Astrocyte of the spinal cord (primary cell): ENCODE measurements at places on chromosomes 2 and 18.
A peak's percentile ranks its signal among the peaks of the same experiment; 100 is the strongest.

DNA sequence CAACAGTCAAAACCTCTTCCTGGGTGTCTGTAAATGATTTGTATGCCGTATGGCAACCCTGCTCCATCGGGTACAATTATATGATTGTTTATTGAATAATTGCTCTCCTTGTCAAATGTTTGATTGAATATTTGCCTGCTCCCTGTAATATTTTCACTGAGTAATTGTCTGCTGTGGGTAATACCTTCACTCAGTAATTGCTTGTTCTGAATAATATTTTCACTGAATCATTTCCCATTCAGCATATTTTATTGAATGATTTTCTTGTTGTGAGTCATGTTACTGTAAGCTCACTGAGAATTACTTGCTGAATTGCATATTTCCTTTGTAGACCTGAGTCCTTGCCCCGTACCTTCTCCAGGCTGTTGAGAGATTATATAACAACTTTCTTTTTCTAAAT lies 535.2 kb downstream of the METTL4 start:
- peak; percentile 28 for DNase-seq

DNA sequence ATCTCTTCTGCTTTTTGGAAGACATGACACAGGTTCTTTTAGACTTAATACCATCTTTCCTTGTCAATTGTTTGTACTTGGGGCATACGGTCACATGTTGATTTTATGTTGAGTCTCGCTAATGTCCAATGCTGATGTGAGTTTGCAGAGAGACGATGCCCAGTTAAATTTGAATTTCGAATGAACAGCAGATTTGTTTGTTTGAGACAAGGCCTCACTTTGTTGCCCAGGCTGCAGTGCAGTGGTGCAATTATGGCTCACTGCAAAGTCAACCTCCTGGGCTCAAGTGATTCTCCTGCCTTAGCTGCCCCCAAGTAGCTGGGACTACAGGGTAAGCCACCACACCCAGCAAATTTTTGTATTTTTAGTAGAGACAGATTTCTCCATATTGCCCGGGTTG lies 473.5 kb downstream of the RIT2 start:
- no peak for DNase-seq

GRCh38 chr18:67969458-67969857 lies 452.9 kb upstream of the DSEL start:
- DNase-seq, result no peak

- no peak for DNase-seq
These were observed 58.2 kb upstream of the HDAC4 start for GRCh38 chr2:239459056-239459455.

- peak; percentile 89 for DNase-seq
These were observed 1.1 kb upstream of the PGAP1 start for GRCh38 chr2:196927376-196928225.

- no peak for DNase-seq
These were observed 11.3 kb upstream of the KCNS3 start for GRCh38 chr2:17867133-17867532.

DNA sequence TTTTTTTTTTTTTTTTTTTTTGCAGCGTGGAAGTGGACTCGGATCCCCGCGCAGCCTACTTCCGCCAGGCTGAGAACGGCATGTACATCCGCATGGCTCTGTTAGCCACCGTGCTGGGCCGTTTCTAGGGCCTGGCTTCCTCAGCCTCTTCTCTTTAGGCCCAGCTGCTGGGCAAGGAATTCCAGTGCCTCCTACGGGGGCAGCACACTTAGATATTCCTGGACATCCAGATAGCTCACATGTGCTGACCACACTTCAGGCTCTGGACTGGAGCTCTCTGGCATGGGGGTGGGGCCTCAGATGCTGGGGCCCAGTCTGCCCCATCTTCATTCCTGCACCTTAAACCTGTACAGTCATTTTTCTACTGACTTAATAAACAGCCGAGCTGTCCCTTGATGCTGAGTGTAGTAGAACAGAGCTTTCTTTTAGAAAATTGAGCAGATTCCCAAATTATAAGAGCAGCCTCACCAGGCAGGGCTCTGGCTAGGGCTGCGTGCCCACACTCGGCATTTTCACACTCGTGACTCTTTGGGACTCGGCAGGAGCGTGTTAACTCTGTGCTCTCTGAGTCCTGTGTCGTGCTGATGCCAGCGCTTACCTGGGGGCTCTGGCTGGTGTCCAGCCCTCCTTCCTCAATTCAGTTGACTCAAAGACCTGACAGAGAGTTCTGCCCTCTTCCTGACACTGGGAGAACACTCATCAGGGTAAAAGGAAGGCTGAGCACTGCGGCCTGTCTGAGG lies 19.3 kb downstream of the SLC30A3 start:
- no peak for DNase-seq

GRCh38 chr2:152456262-152456661 lies 121.3 kb downstream of the FMNL2 start:
- peak; percentile 57 for DNase-seq

GRCh38 chr18:7576077-7576476 lies 9.0 kb downstream of the PTPRM start:
- no peak for DNase-seq

DNA sequence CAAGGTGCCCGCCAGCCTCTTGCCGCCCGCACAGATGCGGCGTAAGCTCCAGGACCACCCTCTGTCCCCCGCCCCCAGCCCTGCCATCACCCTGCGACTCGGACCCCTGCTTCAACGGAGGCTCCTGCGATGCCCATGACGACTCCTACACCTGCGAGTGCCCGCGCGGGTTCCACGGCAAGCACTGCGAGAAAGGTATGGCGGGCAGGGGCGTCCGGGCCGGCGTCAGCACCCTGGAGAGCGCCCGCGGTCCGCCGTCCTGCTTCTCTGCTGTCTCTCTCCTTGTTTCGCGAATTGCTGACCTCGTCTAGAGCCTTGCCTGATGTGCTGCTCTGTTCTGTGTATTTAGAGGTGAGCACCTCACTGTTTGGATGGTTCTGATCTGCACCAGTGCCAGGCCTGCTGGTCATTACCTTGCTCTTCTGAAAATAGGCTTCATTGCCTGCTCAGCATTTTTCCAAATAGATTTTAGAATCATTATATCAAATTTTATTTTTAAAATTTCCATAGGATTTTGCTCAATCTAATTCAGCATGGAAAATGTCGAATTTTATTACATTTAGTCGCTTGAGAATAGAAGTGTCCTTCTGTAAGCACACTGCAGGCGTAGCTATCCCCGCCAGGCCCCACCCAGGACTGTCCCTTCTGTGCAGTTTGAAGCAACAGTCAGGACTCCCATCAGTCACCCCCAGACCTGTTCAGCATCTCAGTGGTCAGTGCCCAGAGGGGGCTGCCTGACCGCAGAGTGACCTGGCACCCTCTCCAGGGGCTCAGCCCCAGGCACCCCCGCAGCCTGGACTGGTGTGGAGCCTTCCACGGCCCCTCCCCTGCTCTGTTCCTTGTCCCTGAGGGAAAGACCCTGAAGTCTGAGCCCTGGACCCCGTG lies 51.6 kb downstream of the SNED1 start:
- no peak for DNase-seq

GRCh38 chr18:66138642-66139041 lies 387.8 kb downstream of the CDH7 start:
- DNase-seq, result no peak
